ENCODE measurements at places on chromosomes 6 and 20.

DNA sequence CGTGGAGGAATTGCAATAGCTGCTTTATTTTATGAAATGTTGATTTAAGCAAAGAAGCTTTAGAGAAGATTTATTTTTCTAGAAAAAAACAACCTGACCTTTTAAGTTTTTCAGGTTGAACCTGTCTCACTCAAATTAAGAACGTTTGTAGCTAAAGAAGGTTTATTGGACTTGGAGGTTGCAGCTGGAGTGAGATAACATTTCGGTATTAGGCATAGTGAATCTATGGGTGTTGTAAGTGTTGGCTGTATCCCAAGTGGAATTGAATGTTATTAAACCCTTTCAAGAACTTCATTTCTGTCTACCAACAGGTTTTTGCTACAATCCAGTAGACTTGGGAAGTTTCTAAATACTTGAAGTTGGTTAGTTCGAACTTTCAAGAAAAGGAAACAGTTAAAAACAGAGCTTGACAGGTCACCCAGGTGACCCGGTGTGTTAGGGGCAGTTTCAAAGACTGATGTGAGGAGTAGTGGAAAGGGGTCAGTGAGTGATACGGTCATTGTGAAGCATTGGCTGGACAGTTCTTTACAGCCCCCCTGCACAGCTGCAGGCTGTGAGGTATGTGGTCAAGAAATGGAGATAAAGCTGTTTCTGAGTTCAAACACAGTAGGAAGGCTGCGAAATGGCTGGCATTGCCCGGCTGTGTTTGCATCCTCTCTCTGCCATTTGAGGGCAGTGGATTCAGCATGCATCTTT lies 2.4 kb upstream of the TBCC start:
- no peak for DNase-seq

GRCh38 chr20:40545478-40545877 lies 143.6 kb downstream of the MAFB start:
- DNase-seq = no peak

- no peak for DNase-seq
Observed at GRCh38 chr6:125144822-125145221, 8.8 kb upstream of the TPD52L1 start.

DNA sequence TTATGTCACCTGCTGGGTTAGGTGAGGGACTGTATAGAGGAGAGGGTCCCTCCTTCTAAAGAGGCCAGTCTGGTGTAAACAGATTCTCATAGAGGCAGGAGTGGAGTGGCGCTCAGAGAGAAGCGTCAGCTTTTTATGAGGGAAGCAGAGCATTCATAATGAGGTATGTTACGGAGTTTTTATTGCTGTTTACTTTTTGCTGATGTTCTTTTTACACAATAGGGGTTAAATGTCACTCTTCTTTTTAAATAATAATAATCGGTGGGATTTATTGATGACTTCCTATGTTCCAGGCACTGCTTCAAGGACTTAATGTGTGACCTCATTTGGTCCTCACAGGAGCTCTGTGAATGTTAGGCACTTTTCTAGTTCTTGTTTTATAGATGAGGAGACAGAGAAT lies 79.9 kb downstream of the L3MBTL3 start:
- no peak for DNase-seq

- no peak for DNase-seq
Observed at GRCh38 chr20:42373049-42373448, 754.9 kb upstream of the CHD6 start.

All from stimulated activated CD8-positive, alpha-beta memory T cell treated with anti-CD3 and anti-CD28 coated beads, Interleukin-7, amount 100 ng/mL, for 48 hours (primary cell).